EL (cell line): ENCODE measurements at places on chromosomes 2 and 18.

GRCh38 chr18:9066817-9067306, 35.6 kb upstream of the NDUFV2 start:
- no peak for DNase-seq

- no peak for DNase-seq
These were observed 55.1 kb upstream of the SIX3 start for GRCh38 chr2:44886414-44886813.

DNA sequence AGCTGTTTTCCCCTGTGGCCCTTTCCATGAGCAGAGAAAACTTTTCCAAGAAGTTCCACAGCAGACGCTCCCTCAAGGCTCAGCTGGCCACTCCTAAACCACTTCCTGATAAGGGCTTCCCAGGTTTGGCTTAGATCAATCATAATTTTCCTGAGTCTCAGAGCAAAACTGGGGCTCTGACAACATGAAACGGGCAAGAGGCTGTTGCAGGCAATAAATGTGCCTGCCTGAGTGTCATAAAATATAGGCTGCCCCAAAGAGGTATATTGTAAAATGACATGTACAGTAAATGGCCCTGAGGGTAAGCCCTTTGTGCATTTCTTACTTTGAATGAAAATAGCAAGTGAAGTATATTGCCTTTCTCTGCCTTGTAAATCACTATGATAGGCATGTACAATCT, 105.6 kb upstream of the UXS1 start:
- no peak for DNase-seq

DNA sequence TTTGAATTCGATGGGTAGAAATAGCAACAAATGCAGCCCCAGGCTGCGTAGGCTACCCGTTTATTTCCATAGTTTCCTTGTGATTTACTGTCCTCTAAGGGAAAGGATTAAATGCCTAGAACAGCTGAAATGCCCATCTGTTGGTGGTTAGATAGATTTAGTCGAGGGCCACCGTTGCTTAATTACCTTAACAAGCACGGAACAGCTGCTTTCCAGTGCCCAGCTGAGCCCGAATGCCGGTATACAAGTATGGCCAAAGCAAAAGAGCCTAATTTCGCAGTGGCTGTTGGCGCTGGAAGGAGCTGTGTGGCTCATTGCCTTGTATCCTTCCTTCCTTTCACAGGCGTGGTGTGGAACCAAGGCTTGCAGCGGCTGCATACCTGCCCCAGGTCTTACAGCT, 109.1 kb downstream of the CABLES1 start:
- DNase-seq, result no peak

GRCh38 chr2:166803373-166804000, 84.8 kb upstream of the XIRP2 start:
- no peak for DNase-seq

DNA sequence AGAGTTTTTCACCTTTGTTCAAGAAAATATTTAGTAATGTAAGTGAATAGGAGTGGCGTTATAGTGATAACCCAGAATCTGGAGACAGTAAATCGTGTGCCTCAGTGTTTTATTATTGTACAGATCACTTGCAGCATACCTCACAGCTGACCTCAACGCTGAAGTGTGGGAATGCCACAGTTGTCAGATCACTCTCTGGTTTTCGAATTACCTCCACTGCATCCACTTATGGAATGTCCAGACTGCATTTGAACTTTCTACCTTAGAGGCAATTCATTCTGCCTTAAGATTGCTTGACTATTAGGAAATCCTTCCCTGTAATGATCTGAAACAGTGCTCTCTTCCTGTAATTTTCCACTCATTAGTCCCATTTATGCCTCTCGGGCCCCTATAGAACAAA, 164.5 kb upstream of the ALPP start:
- DNase-seq, result no peak

- DNase-seq, result peak; percentile 8
These were observed 189.2 kb downstream of the CD226 start for GRCh38 chr18:69758458-69758857.

- DNase-seq, result no peak
These were observed 8.0 kb downstream of the IL36A start for GRCh38 chr2:113013336-113013661.

DNA sequence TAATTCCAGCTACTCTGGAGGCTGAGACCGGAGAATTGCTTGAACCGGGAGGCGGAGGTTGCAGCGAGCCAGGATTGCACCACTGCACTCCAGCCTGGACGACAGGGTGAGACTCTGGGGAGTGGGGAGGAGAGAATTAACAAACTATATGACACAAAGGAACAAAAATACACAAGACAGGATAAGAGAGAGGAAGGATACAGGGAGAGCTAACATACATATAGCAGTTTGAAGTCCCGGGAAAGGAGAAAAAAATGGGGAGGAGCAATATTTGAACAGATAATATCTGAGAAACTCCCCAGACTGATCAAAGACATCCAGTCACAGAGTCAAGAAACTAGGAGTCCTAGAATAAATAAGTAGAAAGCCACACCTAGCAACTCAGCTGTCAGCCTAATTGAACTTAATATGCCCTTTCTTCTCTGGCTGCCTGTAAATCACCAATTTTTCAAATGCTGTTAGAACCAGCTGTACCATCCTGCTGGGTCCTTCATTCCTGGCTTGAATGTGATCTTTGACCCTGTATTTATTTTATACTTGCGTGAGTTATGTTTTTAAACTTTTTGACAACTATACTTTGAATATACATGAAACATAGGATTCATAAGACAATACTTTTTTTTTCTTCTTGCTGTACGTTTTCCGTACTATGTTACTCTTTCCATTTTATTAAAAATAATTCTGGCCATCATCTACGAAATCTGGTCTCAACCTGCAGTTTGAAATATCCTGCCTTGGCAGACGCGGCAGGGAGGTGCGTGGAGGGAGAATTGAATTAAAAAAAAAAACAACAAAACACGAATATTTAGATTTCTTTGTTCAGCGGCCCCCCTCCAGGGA, 876 bp upstream of the CYP27A1 start:
- DNase-seq, result no peak

GRCh38 chr2:31888550-31888949, 122.3 kb downstream of the MEMO1 start:
- no peak for DNase-seq

DNA sequence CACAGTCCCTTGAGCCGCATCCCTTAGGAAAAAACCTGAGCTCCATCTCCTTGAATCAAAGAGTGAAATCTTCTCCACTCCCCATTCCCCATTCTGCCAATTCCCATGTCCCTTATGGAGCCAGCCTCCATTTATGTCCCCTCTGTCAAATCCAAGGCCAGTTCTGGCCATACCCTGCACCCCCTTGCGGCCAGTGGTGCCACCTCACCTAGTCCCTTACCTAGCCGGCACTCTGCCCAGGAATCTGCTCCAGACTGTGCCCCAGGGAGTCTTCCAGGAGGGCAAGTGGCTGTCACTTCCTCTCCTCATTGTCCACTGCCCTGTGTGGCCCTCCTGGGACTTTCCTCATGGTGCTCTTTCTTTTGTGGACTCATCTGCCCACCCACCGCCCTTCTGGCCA, 195.4 kb upstream of the RMP24 start:
- no peak for DNase-seq

DNA sequence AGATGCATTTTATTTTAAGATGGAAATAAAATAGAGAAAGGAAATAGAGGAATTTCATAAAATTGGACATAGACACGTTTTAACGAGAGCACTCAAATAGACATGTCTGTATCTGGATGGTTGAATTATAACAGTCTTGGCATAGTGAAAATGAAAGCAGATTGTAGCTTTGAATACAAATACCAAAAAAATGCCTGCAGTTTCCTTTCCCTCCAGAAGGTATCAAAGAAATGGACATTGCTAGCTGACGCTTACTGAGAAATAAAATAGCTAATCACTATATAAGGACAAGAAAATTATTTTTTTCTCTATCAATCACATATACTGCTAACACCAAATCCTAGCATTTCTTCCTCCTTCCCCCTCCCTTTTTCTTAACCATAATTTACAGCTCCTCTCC, 11.4 kb upstream of the MAPRE2 start:
- peak; percentile 40 for DNase-seq

GRCh38 chr2:168315331-168316072, 68.1 kb upstream of the STK39 start:
- DNase-seq, result no peak

GRCh38 chr2:140359056-140359771, 1579.0 kb upstream of the NXPH2 start:
- DNase-seq, result no peak

DNA sequence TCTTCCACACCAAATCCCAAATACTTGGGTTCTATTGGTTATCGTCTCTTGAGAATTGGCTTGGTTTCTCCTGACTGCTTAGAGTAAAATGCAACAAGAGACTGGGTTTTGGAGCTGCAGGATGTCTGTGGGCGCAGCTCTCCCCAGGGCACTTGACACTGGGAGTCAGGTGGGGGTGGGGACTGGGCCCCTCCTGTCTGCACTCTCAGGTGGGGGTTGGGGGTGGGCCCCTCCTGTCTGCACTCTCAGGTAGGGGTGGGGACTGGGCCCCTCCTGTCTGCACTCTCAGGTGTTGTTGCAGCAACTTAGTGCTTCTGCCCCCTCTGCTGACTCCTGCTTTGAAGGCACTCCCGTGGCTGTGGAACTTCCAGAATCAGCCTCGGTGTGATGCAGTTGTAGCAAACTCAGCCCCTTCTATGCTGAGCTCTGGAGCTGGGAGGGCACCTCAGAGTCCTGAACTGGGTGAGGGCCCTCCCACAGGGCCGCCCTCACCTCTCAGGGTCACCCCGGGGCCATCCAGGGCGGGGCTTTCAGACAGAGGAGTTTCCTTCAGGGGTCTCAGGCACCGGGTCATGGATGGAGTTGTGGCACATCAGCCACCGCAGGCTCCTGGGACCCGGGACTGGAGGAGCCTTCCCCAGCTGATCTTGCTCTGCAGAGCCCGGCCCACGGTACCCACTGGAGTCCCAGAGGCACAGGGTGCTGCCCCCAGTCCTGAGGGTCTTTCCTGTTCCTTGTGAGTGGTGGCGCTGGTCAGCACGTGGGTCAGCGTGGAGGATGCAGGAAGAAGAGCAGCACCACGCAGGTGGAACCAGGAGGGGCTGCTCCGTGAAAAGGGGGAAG, 22.9 kb upstream of the CIDEA start:
- no peak for DNase-seq

- no peak for DNase-seq
These were observed 18.1 kb downstream of the SMAD2 start for GRCh38 chr18:47912343-47912742.

DNA sequence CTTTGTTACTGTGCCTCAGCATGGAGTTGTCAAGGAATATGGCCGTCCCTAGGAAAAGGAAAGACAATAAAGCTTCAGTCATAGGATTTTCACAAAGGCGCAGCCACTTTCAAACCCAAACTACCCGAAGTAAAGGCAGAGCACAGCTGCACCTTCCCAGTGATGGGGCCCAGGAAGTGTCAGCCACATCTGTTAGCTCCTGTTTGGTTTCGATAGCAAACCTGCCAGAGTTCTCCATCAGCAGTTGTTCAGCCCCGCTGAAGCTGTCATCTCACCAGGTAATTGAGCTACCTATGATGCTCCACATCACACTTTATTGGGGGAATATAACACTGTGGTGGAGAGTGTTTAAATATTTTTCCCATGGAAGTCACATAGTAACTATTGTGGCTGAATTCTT, 80.7 kb downstream of the LRATD1 start:
- DNase-seq, result no peak

- DNase-seq, result no peak
These were observed 85.8 kb downstream of the GRB14 start for GRCh38 chr2:164535280-164536025.

DNA sequence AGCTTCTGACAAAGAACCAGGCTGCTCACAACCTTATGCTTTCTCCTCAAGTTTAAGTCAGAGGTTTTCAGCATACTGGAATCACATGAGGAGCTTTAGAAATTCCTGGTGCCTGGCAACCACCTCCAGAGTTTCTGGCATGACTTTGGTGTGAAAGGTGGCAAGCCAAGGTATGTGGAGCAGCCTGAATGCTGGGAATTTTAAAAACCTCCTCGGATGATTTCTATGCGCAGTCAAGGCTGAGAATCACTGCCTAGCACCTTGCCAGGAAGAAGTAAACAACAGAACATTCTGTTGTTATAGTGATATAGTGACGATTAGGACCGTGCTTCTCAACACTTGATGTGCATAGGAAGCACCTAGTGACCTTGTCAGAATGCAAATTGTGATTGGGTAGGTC, 11.7 kb downstream of the CCBE1 start:
- DNase-seq, result no peak

GRCh38 chr2:143254110-143254509, 124.9 kb downstream of the ARHGAP15 start:
- no peak for DNase-seq

DNA sequence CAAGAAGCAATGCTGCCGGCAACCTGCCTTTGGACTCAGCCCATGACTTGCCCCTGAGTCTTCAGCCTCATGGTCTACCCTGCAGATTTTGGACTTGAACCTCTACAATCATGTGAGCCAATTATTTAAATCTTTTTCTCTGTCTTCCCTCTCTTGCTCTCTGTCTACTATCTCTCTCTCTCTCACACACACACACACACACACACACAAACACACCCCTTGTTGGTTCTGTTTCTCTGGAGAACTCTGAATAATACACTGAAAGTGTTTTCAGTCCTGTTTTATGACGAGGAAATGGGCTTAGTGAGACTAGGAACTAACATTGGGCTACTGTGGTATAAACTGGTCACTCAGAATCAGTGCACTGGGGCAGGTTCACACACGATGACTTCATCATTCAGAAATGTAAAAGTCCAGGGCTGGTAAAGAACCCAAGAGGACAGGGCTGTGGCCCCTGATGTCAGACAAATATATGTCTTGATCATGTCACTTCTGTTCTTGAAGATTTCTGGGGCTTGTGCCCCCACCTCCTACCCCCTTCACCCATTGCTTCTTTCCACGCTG, 266.1 kb upstream of the SIX2 start:
- peak; percentile 89 for DNase-seq

DNA sequence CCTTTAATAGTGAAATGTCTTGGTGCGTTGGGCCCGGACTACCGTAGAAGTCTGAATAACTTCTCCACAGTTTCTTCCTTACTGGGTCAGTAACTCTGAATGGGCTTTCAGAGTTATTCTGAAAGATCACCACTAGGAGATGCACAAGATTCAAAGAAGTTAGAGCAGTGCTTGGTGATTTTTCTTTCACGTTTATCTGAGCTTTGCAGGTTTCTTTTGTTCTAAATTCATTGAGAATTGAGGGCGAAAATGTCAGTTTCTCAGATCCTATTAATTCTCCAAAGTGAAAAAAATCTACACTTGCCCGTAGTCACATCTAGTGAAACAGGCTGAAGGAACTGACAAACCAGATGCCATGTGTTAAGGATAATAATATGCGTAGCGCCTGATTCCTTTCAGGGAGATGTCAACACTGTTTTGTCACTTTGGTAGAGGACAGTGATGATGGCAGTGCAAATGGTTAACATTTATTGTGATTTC, 70.1 kb downstream of the QPCT start:
- peak; percentile 67 for DNase-seq

DNA sequence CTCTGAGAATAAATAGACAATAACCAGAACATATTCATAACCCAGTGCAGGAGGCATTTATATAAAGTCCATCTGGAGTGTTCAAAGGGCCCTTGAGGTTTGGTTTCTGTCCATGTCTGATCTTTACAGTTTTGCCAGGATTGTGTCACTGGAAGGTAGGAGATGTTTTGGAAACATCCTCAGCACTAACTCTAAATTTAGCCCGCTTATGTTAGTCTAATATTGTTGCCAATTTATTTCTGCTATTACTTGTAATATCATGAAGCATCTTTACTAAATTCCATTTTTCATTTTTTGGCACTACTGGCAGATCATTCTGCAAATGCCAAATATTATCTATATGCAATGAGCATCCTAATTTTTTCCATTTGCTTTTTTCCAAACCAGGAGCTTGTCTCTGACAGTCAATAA, 22.4 kb upstream of the REV1 start:
- no peak for DNase-seq
